ENCODE measurements at places on chromosomes 4 and X. TPM values are rescaled to one million over a fixed set of nuclear protein-coding genes. Genes with fewer than 3 reads are reported as not detected.

The GJB1 gene
- total RNA-seq, result not detected

DNA sequence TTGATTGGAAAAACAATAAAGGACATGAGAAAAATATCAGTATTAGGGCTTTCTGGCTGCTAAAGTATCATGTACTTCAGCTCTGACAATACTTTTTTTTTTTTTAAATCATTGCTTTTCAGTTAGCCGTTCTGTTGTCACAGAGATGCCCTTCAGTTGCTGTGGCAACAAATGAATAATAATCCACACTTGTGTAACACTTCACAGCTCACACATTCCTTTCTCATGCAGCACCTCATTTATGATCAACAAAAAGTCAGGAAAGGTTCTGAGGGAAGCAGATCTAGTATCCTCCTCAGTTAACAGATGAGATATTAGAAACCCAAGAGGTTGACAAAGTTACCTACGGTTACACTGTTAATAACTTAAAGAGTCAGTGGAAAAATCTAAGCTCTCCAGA is 444.2 kb upstream of the SLIT2 start:
- peak; percentile 83 for DNase-seq

DNA sequence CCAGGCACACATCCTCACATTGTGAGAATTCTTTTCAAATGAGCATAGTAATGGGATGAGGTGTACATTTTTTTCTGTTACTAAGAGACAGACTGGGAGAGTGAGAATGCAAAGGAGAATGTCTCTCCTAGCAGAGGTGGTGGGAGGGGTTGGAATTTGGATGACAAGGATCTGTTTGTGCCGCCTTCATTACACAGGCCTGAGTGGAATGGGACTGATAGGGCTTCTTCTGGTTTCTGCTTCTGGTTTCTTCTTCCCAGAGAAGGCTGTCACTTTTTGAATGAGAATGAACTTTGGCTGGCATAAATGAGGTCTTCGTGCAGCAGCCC is 55.4 kb downstream of the C4orf51 start:
- peak; percentile 92 for DNase-seq

- DNase-seq, result no peak
These were observed 8.3 kb downstream of the HNRNPDL start for GRCh38 chr4:82421796-82422560.

DNA sequence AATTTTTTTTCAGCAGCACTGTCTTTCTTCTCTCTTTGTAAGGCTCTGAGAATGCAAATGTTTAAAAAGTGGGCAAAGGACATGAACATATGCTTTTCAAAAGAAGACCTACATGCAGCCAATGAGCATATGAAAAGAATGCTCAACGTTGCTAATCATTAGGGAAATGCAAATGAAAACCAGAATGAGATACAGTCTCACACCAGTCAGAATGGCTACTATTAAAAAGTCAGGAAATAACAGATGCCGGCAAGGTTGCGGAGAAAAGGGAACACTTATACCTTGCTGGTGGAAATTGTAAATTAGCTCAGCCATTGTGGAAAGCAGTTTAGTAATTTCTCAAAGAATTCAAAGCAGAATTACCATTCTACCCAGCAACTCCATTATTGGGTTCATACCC is 51.6 kb downstream of the BMP15 start:
- DNase-seq, result no peak

- no peak for DNase-seq
These were observed 90.7 kb downstream of the GPRIN3 start for GRCh38 chr4:89216866-89217265.

DNA sequence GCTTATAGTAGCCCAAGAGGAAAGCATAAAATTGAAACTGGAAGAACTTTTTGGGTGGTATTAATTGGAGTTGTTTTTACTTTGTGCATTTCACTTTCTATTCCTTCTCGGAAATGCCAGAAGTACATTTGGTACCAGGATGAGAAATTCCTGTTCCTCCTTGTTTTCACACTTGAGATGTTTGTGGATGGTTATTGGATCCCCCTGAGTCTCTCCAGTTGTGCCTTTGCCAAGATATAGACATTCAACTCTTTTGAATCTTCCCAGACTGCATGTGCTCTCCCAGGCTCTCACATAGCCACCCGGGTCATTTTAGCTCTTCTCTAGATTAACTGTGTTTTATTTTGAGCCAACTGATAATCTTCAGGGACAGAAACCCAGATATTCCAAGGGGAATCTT is 120.5 kb downstream of the AFF1 start:
- DNase-seq, result no peak

DNA sequence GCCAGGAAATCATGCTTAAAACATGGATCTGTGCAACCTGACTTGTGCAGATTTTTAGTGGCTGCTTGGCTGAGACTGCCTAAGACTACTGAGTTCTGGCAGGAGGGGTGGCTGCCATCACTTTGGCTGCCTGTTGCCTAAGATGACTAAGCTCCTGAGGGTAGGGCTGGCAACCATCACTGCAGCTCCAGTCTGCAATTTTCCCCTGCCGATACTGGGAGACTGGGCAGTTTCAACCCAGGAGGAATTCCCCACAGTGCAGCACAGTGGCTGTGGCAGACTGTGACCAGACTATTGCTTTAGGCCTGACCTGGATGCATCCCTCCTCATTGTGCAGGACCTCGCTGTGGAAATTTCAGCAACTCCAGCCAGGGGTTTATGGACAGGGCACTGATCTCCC is 544.9 kb downstream of the ANKRD50 start:
- no peak for DNase-seq

DNA sequence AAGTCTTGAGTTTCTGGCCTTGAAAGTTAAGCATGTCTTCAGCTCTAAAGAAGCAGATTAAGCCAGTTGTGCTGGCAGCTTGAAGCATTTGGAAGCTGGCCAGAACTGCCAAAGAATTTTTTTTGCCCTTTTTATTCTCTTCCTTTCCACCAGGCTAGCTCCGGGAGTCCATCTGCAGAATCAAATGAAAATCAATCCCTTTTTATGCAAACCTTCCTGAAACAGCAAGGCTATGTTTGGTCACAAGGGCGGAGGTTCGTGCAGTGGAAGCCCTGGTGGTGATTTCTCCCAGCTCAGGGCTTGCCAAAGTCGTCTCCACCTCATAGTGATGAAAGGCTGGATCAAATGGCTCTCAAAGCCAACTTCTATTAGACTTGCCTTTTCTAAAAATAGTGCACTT is 21.6 kb upstream of the C4orf54 start:
- no peak for DNase-seq

GRCh38 chr4:112540695-112541094 is 24.7 kb upstream of the NEUROG2 start:
- no peak for DNase-seq

DNA sequence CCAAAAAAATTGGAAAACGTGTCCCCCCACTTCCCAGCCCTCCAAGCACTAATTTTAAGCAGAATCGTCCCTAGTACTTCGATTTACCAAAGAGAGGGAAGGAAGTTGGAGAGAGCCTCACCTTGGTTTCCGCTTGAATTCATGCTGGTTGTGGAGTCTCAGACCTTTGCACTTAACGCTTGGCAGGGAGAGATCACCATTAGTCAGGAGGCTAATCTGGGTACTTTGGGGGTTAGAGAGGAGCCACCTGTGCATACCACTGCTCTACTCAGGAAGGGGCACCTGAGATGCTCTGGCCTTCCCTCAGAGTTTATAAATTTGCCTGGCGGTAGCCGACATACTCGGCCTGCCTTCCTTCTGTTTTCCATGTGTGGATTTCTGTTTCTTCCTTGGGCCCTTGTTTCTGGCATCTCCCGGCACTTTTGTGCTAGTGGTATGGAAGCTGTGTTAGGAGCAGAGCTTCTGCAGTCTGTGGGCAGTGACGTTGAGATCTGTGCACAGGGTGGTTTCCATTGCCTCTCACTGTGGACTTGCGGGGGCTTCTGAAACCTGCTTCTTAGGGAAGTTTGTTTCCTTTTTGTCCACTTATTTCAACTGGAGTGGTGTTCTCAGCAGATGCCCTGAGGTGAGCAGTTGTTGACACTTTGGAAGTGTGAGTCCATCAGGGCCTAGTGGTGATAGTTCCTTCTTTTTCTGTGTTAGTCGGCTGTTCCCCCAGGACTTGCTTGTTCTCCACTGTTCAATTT is 104.2 kb downstream of the TMEM131L start:
- DNase-seq, result no peak

- DNase-seq, result no peak
These were observed 260.1 kb downstream of the EVC2 start for GRCh38 chr4:5448221-5448620.

DNA sequence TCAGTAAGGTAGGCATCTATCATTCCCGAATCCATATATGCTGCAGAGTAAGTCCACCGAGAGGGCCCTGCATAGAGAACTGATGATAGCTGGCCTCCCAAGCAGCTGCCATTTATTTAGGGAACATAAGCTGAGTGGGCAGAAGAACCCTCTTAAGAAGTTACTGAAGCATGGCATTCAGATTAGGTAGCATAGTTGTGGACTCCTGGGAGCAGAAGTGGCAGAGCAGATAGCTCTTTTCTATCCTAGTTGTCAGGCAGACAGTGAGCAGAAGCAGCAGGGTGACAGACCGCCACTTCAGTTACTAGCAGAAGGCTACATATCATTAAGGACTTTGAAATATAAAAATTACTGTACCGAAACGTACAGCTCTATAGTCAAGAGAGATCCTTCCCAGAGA is 454.7 kb downstream of the PPP4R3C start:
- no peak for DNase-seq

DNA sequence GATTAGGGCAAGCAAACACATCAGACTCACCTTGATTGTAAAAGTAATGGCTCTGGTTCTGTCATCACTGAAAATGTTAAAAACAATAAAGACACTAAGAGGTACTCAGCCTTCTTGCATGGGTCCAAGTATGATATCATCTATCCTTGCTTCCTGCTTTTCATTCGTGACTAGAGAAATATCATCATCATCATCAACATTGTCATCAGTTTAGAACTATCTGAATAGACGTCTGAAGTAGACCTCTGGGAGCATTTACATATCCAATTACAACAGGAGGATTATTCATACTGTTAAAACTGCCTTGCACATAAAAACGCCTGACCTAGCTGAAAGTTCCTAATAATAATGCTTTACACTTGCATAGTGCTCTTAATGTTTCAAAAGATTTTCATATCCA is 9.8 kb upstream of the FRAS1 start:
- no peak for DNase-seq

The PABPC1L2B gene
- total RNA-seq, result not detected

DNA sequence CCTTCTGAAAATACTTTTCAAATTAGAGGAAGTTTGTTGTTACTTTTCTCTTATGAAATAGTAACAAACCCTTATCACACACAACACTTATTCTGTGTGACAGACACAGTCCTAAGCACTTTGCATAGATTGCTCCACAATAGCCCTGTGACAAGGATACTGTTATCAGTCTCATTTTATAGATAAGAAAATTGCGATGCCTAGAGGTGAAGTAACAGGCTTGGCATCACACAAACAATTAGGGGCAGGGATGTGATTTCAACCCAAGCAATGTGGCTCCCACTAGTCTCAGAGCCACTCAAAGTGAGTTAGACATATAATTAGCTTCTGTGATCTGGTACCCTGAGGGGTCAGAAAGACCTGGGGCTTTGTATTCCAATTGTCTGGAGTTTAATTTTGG is 339.9 kb downstream of the FBXO8 start:
- no peak for DNase-seq

GRCh38 chr4:39978378-39978775 is 666 bp upstream of the PDS5A start:
- DNase-seq, result no peak

The ART3 gene
- total RNA-seq, result not detected

The SPANXC gene
- total RNA-seq, result not detected

DNA sequence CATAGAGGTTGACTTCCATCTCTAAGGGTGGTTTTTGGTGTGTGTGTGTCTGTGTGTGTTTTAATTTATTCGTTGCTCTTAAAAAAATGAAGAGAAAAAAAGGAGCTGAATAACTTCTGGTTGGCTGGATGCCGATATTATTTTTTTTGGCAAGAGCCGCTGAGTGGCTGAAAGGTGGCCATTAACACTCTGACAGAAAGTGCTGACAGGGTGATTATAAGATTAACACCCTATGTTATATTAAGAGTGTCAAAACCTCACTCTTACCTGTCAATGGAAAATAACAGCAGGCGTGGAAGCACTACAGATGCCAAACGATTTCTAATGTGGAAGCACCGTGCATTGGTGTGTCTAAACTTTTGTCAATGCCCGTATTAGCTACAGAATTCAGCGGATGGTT is 622.5 kb downstream of the ANKRD50 start:
- peak; percentile 31 for DNase-seq

DNA sequence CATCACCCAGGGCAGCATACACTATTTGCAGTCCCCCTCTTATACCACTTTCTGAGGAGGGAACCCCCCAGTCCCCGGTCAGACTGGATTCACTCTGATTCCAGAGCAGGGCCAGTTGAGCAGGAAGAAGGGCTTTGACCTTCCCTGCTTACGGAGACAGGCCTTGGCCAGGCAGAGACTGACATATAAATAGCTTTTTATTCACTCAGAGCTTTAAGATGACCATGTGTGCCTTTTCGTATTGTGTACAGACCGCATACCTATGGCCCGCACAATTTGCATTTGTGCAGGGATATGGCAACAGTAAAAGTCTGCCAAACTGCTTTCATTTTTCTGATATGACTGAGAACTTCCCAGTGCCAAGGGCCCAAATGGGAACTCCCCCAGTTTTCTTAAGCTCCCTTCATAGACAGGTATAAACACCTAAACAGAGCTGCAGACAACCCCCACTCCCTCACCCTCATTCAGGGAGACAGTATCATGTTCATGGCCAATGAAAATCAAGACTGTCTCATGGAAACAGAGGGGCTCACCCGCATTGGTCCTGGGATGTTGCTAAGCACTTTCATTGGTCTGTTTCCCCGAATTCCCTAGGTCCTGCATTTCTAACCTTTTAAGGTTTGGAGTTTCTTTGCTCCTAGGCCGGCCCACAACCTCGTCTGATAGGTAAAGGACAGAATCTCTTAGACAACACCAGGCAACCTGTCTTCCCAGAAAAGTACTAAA is 86.0 kb downstream of the RTL5 start:
- DNase-seq, result peak; percentile 2

The FAM9C gene
- total RNA-seq, result not detected

GRCh38 chr4:98996765-98997068 is 1.2 kb downstream of the METAP1 start:
- no peak for DNase-seq

The SLC10A3 gene
- total RNA-seq, result 14.0 TPM

The F11 gene
- not detected for total RNA-seq

The PPEF2 gene
- not detected for total RNA-seq

The RAI2 gene
- total RNA-seq, result not detected

- DNase-seq, result no peak
These were observed 395.5 kb downstream of the ARHGAP24 start for GRCh38 chr4:85870298-85871083.

The HPSE gene
- 2.9 TPM for total RNA-seq

The FAM9B gene
- not detected for total RNA-seq

DNA sequence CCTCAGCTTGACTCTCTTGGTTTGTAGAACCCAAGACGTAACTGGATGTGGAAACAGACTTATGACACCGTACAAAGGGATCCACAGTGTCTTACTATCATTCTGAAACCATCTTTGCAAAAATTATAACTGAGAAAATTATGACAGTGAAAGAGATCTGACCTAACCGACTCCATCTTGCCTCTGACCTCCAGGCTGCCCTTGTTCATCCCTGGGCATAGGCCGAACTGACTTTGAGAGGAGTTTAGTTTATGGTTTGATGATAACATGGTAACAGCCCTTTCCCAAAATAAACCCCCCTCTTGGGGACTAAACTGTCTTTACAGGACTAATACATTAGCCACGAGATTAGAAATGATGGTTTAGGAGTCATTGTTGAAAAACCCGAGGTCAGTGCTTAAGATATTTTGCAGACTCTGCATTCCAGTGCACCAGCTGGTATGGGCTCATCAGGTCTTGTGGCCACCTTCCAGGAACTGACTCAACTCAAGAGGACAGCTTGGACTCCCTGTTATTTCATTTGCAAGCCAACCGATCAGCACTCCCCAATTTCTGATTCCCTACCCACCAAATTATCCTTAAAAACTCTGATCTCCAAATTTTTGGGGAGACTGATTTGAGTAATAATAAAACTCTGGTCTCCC is 49.6 kb downstream of the CASP3 start:
- no peak for DNase-seq
